Right lobe of liver (tissue), 6 donors: ENCODE measurements at places on chromosomes 5 and 9. TPM values are rescaled to one million over a fixed set of nuclear protein-coding genes. Genes with fewer than 3 reads are reported as not detected.

DNA sequence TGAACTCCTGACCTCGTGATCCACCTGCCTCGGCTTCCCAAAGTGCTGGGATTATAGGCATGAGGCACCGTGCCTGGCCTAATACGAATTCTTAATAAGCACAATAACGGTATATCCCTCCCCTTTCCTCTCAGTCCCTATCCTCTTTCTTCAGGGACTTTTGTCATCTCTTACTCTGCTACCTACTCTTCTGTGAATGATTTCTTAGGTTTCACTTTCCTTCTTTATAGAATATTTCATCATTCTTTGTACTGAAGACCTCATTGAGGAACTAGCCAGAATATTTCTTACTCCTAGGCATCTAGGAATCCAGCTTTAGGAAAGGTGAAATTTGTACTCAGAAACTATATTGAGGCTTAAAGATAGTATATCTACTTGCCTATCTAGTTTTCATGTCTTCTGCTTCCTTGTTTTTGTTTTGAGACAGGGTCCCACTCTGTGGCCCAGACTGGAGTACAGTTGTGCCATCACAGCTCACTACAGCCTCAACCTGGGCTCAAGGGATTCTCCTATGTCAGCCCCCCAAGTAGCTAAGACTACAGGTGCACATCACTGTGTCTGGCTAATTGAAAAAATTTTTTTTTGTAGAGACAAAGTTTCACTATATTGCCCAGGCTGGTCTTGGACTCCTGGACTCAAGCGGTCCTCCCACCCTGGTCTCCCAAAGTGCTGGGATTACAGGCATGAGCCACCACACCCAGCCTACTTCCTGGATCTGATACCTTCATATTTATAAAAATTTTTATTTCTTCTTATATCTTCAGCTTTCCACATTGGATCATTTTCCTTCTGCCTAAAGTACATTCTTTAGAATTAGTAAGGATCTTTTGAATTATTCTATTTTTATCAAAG is 69.7 kb downstream of the GPBP1 start:
- no peak for DNase-seq

The EQTN gene
- not detected for total RNA-seq

The PTPA gene
- total RNA-seq = 55.4 TPM

DNA sequence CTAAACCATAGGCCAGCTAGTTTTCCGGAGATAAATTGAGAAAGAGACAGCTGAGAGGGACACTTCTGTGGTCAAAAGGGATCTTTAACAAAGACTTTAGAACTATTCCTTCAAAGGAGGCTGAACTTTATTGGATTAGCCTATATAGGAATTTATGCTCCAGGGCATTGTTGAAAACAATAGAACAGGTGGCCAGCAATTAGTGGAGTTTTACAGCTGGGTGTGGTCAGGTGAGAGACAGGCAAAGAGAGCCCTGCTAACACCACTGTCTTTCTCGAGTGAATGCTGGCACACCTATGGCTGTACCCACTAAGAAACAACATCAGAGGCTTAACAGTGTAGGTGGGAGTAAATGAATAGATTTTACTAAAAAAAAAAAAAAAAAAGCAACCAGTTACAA is 16.7 kb upstream of the TLR4 start:
- no peak for DNase-seq

The IFNK gene
- total RNA-seq = not detected

The MLANA gene
- not detected for total RNA-seq

DNA sequence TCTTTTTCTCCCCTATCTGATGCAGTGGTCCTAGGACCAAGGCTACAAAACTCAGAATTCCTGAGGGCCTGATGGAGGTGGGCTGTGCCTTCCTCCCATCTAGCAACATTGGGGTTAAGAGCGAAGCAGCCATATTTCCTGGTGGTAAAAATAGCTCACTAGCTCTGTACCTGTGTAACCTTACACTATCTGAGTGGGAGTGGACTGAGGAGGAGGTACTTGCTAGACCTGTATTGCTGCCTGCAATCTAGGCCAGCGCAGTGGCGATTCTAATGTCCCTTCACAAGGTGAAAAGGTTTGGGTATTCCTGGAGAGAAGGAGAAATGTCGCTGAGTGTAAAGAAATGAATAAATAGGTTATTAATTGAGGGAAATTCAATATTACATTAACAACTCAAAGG is 80.2 kb upstream of the LIFR start:
- no peak for DNase-seq

The ANXA2R gene
- total RNA-seq = 0.21 TPM
